ENCODE measurements at places on chromosomes 1 and 21.

DNA sequence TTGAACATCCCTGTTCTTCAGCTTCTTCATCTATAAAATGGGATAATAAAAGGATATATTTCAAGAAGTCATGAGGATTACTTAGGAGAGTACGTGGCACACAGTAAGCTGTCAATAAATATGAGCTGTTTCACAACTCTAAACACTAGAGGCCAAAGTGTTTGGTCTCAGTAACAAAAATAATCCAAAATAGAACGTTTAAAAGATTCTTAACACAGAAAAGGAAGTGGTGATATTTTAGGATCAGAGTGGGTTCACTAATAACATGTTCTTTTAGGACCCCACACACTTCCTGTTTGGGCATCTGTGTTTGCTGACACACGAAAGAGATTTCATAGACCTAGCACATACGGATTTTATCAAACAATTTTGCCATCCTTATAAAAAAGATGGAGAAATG lies 32.9 kb downstream of the TNFSF18 start:
- DNase-seq, result no peak

DNA sequence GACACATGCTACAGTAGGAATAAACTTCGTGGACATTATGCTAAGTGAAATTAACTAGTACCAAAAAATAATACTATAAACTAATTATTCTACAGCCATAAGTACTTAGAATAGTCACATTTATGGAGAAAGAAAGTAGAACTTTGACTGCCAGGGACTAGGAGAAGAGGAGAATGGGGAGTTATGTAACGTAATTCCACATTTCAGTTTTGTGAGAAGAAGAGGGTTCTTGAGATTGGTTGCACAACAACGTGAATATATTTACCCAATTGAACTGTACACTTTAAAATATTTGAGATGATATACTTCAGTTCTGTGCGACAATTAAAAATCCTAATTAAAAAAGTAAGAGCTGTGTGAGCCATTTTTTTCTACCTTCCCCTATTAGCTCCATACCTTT lies 1412.9 kb downstream of the PLA2G4A start:
- no peak for DNase-seq

- DNase-seq, result no peak
These were observed 118.0 kb upstream of the ZBTB40 start for GRCh38 chr1:22333516-22334121.

DNA sequence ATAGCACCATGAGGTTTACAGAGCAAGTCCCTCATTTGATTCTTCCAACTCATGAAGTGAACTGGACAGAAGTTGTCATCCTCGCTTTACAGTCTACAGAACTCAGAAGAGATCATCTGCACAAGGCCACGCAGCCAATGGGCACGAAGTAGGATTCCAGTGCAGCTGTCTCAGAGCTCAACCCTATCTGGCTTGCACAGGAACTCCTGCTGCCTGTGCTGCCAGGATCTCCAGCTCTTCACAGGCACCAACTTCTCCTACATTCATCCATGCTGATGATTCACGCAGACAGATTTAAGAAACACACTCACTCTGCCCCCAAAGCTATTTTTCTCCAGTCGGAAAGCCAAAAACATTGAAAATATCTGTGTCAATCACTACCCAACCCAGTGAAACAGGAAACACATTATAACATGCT lies 157.0 kb downstream of the RERE start:
- DNase-seq, result peak; percentile 55

- DNase-seq, result no peak
These were observed 411 bp downstream of the FAM229A start for GRCh38 chr1:32361674-32362473.
